ENCODE measurements at places on chromosomes 1 and 21.

DNA sequence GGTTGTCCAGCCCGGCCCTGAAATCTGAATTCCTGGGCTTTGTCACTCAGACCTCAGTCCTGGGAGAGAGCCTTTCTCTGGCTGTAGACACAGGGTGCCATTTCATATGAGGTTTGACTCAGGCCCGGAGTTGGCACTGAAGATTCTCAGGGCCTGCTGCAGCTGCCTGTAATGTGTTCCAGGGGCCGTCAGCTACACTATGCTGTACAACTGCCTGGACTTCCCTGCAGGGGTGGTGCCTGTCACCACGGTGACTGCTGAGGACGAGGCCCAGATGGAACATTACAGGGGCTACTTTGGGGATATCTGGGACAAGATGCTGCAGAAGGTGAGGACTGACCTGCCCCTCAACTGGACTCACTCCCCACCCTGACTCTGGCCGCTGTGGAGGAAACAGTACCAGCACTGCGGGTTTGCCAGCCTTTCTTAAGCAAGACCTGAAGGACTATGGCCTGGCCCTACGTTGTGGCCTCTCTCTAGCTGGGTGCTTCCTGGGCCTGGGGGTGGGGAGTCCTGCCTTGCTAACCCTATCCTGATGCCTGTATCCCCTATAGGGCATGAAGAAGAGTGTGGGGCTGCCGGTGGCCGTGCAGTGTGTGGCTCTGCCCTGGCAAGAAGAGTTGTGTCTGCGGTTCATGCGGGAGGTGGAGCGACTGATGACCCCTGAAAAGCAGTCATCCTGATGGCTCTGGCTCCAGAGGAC is 18.9 kb downstream of the FAAH start:
- DNase-seq: no peak

DNA sequence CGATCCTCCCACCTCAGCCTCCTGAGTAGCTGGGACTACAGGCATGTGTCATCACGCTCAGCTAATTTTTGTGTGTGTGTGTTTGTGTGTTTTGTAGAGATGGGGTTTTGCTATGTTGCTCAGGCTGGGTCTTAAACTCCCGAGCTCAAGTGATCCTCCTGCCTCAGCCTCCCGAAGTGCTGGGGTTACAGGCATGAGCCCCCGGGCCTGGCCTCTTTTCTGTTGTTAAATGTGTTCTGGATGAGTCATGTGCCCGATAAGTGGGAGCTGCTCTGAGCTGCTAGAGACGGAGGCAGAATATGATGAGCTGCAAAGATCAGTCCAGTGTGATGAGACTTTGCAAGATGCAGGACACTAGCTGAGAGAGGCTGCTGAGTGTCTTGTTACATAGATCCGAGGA is 75.5 kb downstream of the VPS13D start:
- no peak for DNase-seq

- peak; percentile 86 for DNase-seq
Measured at GRCh38 chr1:32470991-32471694, 6.3 kb downstream of the ZBTB8B start.

DNA sequence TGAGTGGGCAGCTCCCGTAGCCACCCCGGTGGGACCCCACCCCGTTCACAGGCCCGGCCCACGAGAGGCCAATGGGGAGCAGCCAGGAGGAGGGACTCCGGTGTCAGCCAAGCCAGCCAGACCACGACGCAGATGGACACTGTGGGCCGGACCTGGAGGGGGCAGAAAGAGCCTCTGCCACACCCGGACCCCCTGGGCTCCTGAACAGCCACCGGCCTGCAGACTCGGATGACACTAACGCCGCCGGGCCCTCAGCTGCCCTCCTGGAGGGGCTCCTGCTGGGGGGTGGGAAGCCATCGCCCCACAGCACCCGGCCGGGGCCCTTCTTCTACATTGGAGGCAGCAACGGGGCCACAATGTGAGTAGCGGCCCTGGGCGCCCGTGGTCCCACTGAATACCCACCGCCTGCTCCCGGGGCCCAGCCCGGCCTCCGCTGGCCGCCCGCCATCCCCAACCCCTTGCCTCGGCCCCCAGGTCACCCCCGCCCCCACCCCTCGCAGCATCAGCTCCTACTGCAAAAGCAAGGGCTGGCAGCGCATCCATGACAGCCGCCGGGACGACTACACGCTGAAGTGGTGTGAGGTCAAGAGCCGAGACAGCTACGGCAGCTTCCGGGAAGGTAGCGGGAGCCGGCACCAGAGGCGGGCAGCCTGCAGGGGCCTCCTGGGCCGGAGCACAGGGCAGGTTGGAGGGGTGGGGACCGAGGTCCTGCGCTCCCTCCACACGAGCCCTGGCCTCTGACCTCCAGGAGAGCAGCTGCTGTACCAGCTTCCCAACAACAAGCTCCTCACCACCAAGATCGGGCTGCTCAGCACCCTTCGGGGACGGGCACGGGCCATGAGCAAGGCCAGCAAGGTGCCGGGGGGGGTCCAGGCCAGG is 6.5 kb downstream of the TTLL10 start:
- DNase-seq: no peak

DNA sequence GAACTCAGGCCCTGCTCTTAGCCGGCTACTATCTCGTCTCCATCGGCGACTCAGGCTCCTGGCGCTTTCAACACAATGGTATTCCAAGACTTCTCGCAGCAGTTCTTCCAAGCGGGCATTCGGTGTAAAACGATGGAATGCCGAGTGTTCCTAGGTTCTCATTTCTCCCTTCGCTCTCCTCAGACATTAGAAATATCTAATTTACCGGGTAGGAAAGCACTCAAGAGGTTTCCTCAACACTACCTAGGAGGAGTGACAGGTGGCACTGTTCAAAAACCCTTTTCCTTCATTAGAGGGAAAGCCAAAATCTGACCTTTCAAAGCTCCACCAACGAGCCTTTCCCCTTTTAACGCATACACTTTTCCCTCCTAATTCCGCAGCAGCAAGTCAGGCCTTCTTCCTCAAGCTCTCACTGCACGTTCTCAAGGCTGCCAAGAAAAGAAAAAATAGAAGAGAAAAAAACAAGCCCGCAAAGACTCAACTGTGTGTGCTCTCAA is 601 bp downstream of the UBE2G2 start:
- peak; percentile 65 for DNase-seq

DNA sequence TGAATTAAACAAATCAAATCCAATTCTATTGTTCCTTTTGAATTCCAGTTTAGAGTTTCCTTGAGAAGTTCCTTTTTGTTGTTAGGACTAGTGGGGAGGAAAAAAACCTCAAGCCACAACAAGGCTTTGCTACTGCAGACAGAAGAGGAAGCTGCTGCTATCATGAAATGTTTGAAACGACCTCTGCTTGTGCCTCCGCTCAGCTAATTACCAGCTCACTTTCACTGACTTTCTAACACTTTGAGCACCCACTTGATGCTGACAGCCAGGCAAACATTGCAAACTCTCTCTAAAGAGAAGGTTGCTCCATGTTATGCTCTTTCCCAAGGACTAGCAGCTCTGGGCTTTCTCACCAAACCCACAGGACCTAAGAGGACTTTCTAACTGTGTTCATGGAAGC is 203.9 kb upstream of the PROX1 start:
- peak; percentile 41 for DNase-seq

DNA sequence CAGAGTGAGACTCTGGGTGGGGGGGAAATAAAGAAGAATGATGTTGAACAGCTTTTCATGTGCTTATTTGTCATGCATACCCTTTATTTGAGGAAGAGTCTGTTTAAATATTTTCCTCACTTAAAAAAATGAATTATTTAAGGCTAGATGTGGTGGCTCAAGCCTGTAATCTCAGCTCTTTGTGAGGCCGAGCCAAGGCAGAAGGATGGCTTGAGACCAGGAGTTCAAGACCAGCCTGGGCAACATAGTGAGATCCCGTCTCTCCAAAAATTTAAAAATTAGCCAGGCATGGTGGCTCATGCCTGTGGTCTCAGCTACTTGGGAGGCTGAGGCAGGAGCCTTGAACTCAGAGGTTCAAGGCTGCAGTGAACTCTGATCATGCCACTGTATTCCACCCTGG is 25.4 kb downstream of the SLC30A1 start:
- DNase-seq: no peak

DNA sequence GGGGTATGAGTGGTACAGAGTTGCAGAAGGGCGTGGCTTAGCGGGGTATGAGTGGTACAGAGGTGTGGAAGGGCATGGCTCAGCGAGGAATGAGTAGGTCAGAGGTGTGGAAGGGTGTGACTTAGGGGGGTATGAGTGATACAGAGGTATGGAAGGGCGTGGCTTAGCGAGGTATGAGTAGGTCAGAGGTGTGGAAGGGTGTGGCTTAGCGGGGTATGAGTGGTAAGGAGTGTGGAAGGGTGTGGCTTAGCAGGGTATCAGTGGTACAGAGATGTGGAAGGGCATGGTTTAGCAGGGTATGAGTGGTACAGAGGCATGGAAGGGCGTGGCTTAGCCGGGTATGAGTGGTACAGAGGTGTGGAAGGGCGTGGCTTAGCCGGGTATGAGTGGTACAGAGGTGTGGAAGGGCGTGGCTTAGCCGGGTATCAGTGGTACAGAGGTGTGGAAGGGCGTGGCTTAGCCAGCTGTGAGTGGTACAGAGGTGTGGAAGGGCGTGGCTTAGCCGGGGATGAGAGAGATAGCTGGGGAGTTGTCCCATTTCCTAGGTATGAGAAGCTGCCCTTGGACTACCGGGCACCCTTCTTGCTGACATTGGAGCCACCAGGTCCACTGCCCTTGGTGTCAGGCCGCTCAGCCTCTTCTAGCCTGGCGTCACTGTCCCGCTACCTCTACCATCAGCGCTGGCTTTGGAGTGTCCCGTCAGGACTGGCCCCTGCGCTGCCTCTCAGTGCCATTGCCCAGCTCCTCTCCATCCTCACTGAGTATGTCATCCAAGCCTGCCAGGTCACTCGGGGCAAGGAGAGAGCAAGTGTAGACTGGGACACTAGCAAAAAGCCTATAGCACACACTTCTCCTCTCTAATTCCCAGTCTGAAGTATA is 29.8 kb downstream of the HYI start:
- no peak for DNase-seq
